ENCODE measurements at places on chromosomes 16 and 17.

DNA sequence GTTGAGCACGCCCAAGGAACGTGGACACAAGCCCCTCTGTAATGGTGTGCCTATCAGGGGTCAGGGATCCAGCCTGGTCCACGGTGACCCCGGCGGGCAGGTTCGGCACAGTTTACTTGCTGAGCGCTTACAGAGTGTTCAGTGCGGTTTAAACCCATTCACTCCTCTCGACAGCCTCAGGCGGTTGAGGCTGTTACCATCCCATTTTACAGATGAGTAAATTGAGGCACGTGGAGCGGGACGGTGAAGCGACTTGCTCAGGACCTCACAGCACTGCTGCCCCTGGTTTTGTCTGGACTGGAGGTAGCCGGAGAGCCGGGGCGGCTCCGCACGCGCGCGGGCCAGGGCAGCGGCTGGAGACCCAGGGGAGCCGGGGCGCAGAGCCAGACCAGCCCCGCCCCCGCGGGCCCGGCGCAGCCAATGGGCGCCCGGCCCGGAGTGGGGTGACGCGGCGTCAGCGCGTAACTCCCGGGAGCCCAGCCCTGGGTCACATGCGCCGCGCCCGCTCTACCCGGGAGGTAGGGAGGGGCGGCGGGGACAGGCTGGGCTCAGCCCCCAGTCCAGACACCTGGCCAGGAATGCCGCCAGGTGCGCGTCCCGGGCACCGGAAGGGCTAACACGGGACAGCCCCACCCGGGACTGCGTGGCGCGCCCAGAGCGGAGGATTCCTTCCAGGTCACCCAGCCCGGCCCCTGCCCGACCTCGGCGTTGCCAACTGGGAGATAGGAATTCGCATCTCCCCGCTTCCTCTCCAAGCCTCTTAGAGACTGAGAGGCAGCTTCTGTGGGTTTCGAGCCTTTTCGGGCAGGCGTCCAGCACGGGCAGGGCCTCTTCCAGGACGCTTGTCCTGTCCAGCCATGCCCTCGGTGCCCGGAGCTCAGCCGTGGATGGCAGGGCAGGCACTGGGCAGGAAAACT lies 3.3 kb upstream of the SREBF1 start:
- peak; percentile 97 for DNase-seq

GRCh38 chr17:40497695-40498094 lies 3.7 kb downstream of the TNS4 start:
- DNase-seq: peak; percentile 72

GRCh38 chr17:46059486-46059885 lies 60.4 kb downstream of the STH start:
- DNase-seq: no peak

DNA sequence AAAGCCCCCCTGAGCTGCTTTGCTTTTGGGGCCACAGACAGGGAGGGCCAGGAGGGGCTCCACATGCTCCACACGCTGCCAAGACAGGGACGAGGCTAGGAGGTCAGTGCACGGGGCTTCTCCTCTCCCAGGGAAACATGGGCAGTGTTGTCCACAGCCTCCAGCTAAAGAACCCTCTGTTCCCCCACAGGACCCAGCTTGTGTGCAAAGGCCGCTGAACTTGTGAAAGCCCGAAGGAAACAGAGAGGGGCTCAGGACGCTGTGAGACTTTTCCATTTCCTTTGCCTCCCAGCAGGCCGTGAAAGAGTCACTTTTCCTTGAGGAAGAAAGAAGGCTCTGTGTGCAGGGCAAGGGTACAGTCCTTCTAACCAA lies 9.7 kb downstream of the CDRT4 start:
- no peak for DNase-seq

GRCh38 chr17:28480799-28481571 lies 7.5 kb downstream of the SLC13A2 start:
- DNase-seq: no peak

GRCh38 chr16:51155199-51155607 lies 4.1 kb upstream of the SALL1 start:
- peak; percentile 64 for DNase-seq

DNA sequence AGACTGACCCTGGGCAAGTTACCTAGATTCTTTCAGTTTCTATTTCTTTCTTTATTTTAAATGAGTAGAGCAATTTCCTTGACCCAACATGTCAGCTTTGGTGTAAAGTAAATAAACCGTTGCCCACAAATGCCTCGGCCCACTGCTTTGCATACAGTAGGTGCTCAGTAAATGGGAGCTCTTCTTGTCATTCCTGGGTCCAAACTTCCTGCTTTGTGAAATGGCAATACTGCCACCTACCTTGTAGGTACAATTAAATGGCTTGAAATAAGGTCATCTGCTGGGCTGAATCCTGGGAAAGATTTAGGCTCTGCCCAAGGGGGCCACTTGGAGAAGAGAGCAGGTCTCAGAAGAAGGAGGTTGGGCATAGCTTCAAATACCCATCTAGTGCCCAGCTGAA lies 253.0 kb downstream of the HS3ST3B1 start:
- no peak for DNase-seq

GRCh38 chr17:20805751-20806150 lies 226.2 kb downstream of the CDRT15L2 start:
- DNase-seq: no peak

- DNase-seq: no peak
Observed at GRCh38 chr17:74305865-74306654, 20.0 kb upstream of the KIF19 start.

- DNase-seq: peak; percentile 81
Observed at GRCh38 chr17:67212714-67213417, 32.1 kb downstream of the HELZ start.

DNA sequence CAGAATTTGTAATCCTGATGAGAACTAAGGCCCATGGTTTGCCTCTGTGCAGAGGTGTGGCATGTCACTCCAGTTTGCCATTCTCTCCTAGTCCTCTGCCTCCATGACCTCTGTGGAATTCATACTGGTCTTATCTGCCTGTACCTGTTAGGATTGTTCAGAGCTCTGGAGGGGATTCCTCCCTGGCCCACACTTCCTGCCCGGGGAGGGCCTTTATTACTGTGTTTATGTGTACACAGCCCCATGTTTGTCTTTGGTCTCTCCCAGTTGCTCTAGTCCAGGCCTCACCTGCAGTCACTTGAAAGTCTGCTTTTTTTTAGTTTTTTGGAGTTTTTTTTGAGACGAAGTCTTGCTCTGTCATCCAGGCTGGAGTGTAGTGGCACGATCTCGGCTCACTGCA lies 36.4 kb downstream of the RHBDL3 start:
- no peak for DNase-seq

DNA sequence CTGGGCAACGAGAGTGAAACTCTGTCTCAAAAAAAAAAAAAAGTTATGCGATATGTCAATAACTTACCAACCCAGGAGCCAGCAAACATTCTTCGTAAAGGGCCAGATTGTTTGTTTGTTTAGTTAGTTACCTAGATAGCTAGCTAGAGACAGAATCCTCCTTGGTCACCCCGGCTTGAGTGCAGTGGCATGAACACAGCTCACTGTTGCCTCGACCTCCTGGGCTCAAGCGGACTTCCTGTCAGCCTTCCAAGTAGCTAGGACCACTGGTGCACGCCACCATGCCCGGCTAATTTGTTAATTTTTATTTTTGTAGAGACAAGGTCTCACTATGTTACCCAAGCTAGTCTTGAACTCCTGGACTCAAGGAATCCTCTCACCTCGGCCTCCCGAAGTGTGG lies 113.0 kb downstream of the LITAF start:
- DNase-seq: no peak

DNA sequence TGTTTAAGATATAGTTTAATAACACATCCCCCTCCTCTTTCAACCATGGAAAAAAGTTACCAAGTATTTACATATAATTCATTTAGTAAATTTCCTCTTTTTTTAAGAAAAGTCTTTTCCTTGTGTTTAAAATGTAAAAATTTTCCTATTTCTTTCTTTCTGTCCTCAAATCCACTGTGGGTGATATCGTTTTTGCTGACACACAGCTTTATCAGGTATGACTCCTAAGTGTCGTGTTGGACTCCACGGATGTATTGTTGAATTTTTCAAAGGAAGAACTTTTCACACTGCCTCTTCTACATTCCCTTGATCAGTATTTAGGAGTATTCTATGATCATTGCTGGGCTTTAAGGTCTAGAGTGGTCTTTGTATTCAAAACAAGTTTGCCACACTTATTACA lies 33.1 kb downstream of the CYLD start:
- no peak for DNase-seq

DNA sequence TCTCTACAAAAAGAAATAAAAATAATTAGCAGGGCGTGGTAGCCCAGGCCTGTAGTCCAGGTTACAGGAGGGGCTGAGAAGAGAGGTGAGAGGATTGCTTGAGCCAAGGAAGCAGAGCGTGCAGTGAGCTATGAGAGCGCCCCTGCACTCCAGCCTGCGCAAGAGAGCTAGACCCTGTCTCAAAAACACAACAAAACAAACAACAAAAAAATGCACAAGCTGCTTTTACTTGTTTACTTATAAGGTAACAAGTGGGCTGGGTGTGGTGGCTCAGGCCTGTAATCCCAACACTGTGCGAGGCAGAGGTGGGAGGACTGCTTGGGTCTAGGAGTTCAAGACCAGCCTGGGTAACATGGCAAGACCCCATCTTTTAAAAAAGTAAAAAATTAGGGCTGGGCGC lies 1.7 kb downstream of the CYTH1 start:
- no peak for DNase-seq

GRCh38 chr17:28523876-28524275 lies 17.7 kb downstream of the FOXN1 start:
- DNase-seq: no peak

Measured in EH (cell line).